Fibroblast of skin of right biceps (primary cell): ENCODE measurements at places on chromosomes 1 and 21.
A peak's percentile ranks its signal among the peaks of the same experiment; 100 is the strongest.

GRCh38 chr1:212691561-212692071 is 8.0 kb downstream of the BATF3 start:
- DNase-seq, result no peak

DNA sequence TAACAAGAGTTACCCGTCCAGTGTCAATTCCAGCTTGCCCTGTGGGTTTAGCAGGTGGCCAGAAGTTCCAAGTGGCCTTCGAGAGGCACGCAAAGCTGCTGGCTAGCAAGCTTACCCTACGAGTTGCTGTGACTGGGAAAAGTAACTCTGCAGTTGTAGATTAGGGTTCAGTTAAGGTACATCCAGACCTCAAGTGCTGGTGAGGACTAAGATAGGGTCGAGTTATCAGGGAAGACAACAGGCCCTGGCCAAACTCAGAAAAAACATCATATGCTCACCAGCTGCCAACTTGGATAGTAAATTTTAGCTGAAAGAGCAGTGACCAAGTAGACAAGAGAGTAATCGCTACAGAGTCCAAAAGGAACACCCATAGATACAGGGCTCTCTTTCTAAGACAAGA is 27.7 kb upstream of the LRRC7 start:
- DNase-seq, result no peak

GRCh38 chr1:20207546-20207945 is 21.2 kb upstream of the PLA2G2C start:
- DNase-seq, result no peak

- no peak for DNase-seq
These were observed 146.0 kb upstream of the JUN start for GRCh38 chr1:58929671-58930325.

GRCh38 chr1:10897321-10897980 is 101.0 kb upstream of the CASZ1 start:
- no peak for DNase-seq

DNA sequence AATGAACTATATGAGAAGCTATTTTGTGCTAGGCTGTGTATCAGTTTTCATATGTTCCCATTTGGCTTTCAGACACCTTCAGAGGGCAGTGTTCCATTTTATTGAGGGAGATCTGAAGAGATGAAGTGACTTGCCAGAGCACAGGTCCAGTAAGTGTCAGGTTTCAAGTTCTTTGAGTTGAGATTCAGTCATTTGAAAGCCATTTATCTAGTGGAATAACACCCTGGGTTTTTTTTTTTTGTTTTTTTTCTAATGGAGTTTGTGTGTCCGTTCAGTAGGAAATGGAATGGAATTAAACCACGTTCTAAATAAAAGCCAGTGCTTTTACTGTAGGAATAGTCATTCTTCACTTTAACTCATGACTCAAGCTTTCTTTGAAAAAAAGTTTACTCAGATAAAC is 652.9 kb upstream of the USP24 start:
- peak; percentile 56 for DNase-seq

- DNase-seq, result peak; percentile 70
These were observed 37.5 kb downstream of the XCL2 start for GRCh38 chr1:168506204-168506819.

DNA sequence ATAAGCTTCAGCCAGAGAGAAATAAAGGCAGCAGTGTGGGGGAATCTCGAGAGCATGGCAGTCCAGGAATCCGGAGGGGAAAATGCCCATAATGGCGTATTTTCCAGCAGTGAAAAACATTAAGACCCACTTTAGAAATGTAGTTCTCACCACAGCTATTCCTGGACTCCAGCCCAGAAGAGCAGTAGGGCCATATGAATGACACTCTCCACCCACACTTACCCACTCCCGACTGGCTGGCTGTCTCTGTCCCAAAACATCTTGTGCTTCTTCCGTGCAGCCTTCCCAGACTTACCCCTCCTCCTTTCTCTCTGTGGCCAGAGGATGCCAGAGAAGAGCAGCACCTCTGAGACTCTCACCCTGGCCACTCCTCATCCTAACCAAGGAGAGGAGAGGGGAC is 56.4 kb downstream of the TRABD2B start:
- peak; percentile 81 for DNase-seq

GRCh38 chr1:121445679-121446078 is 260.9 kb downstream of the SRGAP2C start:
- no peak for DNase-seq
